ENCODE measurements at places on chromosomes 11 and 22.

- no peak for DNase-seq
These were observed 65.3 kb downstream of the PRDM11 start for GRCh38 chr11:45211732-45212131.

DNA sequence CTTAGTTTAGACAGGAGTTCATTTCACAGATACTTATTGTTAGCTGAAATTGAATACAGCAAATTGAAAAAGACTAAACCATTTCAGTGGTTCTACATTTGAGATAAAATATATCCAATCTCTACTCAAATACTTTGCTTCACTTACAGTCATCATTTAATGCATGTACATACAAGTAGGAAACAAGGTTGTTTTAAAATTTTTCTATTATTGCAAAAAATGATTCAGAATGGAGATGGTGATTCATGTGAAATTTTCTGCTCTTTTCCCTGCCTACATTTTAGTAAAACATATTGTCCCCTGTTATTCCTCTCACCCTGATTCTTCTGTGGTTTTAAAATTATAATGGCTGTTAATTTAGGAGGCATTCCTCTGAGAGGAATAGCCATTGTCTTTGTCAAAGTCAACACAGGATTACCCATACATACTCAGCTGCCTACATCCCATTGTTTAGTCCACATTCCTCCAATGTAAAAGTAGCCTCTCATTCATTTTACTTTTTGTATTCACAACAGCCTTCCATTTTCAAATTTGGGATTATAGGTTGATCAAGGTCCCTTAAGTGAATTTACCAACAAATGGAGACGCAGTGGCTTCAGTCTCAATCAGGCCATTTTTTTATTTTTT lies 60.1 kb downstream of the TRPC6 start:
- no peak for DNase-seq

DNA sequence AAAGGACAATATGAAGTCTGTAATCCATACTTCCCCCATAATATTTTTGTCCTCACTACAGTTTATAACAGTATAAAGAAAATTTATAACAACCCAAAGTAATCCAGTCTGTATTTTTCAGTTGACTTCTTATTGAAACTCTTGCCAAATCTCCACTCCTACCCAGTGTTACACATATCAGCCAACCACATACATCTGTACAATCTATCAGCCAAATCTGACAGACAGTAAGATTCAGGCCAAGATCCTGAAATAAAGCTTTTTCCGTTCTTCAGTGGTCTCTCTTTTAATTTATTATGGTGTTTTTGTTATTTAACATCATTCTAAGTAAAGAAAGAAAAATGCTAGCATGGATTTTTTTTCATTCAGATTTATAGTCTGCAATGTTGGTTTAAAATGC lies 2370.9 kb upstream of the RAG2 start:
- no peak for DNase-seq

GRCh38 chr22:37752189-37753087 lies 55.3 kb upstream of the GCAT start:
- DNase-seq: no peak

DNA sequence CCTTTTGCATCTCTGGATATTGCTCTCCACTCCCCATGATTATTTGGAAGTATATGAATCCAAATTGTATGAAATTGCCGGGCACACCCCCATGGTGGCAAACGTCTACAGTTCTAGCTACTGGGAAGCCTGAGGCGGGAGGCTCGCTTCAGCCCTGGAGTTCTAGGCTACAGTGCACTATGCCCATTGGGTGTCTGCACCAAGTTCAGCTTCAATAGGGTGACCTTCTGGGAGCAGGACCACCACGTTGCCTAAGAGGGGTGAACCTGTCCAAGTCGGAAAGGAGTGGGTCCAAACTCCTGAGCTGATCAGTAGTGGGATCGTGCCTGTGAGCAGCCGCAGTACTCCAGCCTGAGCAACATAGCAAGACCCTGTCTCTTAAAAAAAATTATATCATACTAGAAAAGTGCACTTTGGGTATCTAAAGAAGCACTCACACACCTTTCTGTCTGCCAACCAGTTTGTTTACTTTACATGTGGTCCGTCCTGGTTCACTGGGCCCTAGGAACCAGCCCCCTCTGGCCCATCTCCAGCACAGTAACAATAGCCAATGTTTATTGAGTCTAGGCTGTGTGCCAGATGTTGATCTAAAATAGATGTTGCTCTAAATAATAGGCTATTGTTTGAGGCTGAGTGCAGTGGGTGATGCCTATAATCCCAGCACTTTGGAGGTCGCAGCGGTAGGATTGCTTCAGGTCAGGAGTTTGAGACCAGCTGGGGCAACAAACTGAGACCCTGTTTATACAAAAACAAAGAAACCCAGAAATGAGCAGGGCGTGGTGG lies 16.4 kb upstream of the KAT5 start:
- no peak for DNase-seq

- no peak for DNase-seq
These were observed 41.0 kb upstream of the MS4A8 start for GRCh38 chr11:60658409-60658808.

DNA sequence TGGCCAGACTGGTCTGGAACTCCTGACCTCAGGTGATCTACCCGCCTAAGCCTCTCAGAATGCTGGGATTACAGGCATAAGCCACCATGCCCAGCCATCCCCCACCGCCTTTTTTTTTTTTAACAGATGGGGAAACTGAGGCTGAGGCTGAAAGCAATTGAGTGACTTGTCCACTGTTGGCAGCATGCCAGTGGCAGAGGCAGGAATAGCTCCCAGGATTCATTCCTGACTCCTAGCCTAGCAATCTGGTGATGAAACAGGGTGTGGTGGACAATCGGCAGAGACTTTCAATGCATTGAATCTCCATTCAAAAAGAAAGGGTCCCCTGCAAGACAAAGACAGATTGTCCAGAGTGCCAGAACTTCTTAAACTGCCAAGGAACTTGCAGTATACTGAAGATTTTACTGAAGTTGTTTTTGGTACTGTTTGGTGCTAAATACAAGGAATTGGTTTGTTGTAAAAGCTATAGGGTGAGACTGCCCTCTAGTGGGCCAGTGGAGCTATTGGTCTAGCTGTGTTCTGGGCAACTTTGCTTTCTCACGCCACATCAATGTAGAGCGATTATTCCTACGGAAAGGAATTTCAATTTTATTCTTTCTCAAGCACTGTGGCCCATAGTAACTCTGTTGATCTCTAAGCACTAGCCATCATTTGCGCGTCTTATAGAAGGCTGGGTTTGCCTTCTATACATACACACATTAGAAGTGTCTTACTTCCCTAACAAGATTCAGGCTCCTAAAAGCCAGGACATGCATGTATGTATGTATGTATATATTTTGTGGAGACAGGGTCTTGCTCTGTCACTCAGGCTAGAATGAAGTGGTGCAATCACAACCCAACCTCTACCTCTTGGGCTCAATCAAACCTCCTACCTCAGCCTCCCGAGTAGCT lies 21.0 kb downstream of the C22orf31 start:
- peak; percentile 51 for DNase-seq

DNA sequence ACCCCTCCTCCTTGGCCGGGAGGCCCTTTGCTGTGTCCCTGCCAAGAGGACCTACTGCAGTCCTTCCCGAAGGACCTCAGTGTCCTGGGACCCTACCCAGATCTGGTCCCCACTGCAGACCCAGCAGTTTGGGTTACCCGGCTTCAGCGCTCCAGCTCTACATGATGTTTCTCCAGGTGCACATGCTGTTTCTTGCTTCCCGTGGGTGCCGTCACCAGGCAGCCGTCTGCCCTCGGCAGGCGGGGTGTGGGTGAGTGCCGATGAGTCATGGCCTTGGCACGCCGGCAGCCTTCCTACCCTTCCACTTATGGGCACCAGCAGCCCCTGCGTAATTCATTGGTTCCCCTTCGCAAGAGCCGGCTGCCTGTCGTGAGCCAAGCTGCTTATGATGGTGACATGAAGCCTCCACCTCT lies 101.8 kb downstream of the BCR start:
- DNase-seq: no peak

DNA sequence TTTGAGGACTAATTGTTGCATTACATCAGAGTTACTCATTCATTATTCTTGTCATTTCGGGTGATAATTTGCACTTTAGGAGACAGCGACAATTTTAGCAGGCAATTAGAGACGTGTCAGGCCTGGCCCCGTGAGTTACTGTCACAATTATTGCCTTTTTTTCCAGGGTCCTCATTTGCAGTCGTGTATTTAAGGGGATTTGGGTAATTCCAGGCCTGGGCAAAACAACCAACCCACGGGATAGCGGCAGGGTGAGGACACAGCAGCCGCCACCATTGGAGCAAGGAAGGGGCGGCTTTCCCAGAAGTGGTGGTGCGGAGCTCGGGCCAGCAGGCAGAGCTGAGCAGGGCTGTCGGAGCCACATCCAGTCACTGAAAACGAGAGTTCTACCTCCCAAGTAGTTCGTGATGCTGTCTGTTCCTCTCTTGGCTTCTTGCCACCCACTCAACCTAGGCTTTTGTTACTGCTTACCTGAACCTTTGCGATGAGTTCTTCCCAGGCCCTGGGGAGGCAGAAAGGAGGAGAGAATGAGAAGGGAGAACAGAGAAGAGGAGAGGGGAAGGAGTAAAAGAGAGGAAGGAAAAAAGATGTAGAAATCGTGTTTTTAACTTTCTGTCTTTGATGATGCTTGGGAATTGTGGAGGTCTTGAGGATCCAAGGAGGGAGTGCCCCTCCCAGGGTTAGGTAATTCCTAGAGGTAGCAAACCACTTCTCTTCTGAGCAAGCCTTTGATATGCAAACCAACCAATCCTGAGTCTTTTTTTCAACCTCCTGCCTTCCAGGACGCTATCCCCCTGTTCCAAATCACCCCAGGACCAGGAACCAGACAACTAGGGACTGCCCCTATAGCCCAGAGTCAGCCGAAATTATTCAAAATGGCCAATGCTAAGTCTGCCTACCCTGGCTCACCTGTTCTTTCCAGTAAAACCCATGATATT lies 236.1 kb downstream of the MIAT start:
- DNase-seq: no peak

DNA sequence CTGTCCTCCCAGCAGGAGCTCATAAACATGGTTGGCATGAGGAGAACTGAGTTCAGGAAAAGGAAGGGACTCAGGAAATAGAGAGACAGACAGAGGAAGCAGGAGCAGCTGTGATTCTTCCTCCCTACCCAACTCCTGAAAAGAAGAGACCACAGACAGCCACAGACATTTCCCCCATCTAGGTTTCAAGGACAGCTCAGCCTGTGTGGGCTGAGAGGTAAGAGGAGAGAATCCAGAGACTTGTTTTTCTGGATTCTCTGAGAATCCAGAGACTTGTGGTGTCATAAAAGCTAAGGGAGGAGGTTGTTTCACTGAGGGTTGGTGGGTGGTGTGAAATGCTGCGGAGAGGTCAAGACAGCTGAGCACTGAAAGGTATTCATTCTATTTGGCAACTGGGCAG lies 19.0 kb upstream of the STK33 start:
- no peak for DNase-seq

GRCh38 chr22:25900880-25901279 lies 158.9 kb downstream of the MYO18B start:
- no peak for DNase-seq

GRCh38 chr11:130636722-130637464 lies 188.4 kb downstream of the ADAMTS15 start:
- DNase-seq: no peak

GRCh38 chr11:808427-809286 lies 1.1 kb upstream of the RPLP2 start:
- no peak for DNase-seq

- DNase-seq: no peak
These were observed 12.4 kb downstream of the ANO9 start for GRCh38 chr11:429391-429790.

- DNase-seq: no peak
These were observed 336.6 kb upstream of the API5 start for GRCh38 chr11:42975180-42975529.

DNA sequence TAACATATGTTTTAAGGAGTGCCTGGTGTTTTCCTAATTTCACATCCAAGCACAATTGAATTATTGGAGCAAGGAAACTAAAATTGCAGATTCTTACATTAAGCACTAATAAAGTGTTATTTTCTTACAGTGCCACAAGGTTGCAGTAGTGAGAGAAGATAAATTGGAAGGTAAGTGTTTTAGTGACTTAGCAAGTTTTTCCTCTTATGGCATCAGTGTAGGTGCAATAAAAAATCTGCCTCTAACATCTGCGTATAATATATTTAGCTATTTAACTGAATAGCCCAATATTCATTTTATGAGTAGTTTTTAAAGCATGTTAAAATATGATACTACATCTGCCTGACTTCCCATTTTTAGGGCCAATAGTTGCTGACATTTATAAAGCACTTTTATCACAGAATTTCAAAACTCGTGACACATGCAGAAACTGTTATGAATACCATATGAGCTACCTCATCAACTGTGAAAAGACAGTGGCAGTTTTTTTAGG lies 19.0 kb downstream of the POLD3 start:
- DNase-seq: no peak

- DNase-seq: no peak
These were observed at the start of gene MS4A7 for GRCh38 chr11:60378354-60378753. Gene MS4A7 (plus strand): TSS chr11:60378532. CDS start chr11:60383142, 4,610 bp downstream.

- DNase-seq: no peak
These were observed 58.8 kb upstream of the SYN3 start for GRCh38 chr22:33116841-33117547.

- DNase-seq: no peak
These were observed 33.8 kb downstream of the EHF start for GRCh38 chr11:34654483-34655334.

- no peak for DNase-seq
These were observed 361.1 kb downstream of the ETS1 start for GRCh38 chr11:128226106-128226716.

GRCh38 chr11:114511079-114511478 lies 48.6 kb downstream of the NXPE1 start:
- DNase-seq: no peak

- no peak for DNase-seq
These were observed 226.3 kb downstream of the DSCAML1 start for GRCh38 chr11:117570701-117571100.

DNA sequence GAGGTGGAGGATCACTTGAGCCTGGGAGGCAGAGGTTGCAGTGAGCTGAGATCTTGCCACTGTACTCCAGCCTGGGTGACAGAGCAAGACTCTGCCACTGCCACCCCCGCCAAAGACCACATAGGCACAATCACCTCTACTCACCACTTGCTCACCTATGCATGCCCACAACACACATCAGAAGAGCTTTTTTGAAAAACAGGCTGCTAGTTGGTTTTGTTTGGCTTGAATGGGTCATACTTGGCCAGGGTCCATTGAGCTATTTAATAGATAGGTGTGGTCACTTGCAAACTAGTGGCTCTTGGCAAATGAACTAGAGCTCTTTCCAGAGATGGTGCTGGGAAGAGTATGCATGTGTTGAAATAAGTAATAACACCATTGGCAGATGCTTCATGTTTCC lies 80.1 kb downstream of the EMSY start:
- DNase-seq: no peak
